ENCODE measurements at places on chromosomes 4 and X.
A peak's percentile ranks its signal among the peaks of the same experiment; 100 is the strongest.

DNA sequence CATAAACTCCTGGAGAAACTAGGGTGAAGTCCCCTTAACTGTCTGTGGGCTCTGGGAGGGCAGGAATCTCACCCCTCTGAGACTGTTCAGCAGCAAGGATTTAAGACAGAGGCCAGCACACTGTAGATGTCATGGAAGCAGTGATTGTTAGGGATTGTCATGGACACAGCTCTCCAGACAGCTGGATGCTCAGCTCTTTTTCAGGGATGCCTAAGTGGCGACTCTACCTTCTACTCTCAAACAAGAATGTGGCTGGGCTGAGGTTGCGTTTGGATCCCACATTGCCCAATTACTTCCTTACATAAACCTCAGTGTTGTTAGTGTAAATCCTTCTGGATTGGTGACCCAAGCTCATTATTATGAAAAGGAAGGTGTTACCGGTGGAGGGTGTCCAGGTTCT is 291.9 kb upstream of the VCX3A start:
- DNase-seq, result no peak
- no peaks in the 10 kb centered on the region for H3K36me3 ChIP-seq
- no peak overlapping the region for H3K4me3 ChIP-seq
- no peaks in the 10 kb centered on the region for H3K27me3 ChIP-seq
- H3K4me1 ChIP-seq, result no peaks in the 10 kb centered on the region

DNA sequence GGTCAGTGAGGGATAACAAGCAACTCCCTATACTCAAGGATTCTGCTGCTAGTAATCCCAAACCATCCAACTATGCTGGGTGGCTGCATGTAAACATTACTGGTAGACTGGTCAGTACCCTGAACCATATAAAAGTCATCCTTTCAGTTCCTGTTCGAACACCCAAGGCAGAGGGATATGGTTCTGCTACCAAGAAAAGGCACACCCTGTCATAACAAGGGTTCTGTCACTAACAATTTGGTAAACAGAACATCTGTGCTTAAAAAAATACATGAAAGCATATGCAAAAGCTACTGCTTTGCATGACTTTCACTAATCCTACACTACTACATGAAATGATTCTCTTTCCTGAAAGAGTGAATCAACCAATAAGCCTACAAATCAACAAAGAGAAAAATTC is 76.8 kb upstream of the MCF2 start:
- DNase-seq, result no peak
- H3K27me3 ChIP-seq, result peaks cover 4% of the 10 kb centered on the region
- H3K4me1 ChIP-seq, result no peaks in the 10 kb centered on the region
- no peak overlapping the region for H3K27ac ChIP-seq
- peaks cover 62% of the 10 kb centered on the region for H3K36me3 ChIP-seq

DNA sequence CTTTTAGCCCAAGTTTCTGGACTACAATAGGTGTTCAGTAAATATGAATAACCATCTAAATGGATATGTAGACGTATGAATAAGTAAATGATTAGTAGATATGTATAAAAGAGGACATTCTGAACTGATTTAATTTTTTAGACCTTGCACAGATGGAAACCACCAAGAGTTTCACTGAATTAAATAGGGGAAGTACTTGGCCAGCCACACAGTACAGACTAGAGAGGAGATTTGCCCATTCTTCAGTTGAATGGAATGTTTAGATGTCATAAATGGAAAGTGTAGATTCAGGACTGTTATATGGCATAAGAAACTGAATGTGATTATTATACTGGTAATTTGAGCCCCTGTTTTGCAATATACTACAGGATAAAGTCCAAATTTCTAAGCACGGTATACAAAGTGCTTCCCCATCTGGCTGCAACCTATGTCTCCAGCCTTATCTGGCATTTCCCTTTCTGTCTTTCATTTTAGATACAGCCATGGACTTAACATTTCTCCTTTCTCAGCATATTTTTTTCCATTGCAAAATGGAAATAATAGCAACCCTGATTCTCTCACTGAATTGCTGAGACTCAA is 137.8 kb upstream of the HS3ST1 start:
- H3K27me3 ChIP-seq, result no peaks in the 10 kb centered on the region
- peaks cover 9% of the 10 kb centered on the region for H3K4me1 ChIP-seq
- H3K27ac ChIP-seq, result no peak overlapping the region
- no peaks in the 10 kb centered on the region for H3K36me3 ChIP-seq

DNA sequence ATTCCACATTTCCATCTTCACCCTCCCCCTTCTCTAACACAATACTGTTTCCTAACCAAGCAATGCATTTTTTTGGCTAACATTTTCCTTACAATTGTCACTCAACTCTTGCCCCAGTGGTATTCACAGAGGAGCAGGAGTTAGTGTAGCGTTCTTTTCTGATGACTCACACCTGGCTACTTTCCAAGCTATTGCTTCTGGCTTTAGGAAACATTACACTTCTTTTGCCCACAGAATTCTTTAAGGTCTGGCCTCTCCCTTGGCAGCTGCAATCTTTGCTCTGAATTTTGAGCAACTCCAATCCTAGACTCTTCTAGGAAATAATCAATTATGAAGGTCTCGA is 27.5 kb upstream of the PDGFC start:
- no peaks in the 10 kb centered on the region for H3K27me3 ChIP-seq
- no peak overlapping the region for H3K27ac ChIP-seq
- no peak overlapping the region for H3K4me3 ChIP-seq
- DNase-seq, result no peak
- H3K4me1 ChIP-seq, result no peaks in the 10 kb centered on the region
- no peaks in the 10 kb centered on the region for H3K36me3 ChIP-seq

DNA sequence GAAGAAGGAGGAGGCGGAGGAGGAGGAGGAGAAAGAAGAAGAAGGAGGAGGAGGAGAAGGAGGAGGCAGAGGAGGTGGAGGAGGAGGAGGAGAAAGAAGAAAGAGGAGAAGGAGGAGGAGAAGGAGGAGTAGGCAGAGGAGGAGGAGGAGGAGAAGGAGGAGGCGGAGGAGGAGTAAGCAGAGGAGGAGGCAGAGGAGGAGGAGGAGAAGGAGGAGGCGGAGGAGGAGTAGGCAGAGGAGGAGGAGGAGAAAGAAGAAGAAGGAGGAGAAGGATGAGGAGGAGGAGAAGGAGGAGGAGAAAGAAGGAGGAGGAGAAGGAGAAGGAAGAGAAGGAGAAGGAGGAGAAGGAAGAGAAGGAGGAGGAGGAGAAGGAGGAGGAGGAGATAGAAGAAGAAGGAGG is 19.9 kb downstream of the MRFAP1 start:
- peaks cover 16% of the 10 kb centered on the region for H3K4me1 ChIP-seq
- H3K36me3 ChIP-seq, result no peaks in the 10 kb centered on the region

GRCh38 chrX:110944311-110944750 is 148.7 kb upstream of the CHRDL1 start:
- no peak overlapping the region for H3K4me3 ChIP-seq
- H3K4me1 ChIP-seq, result no peaks in the 10 kb centered on the region

GRCh38 chr4:128709268-128709667 is 100.2 kb upstream of the JADE1 start:
- no peaks in the 10 kb centered on the region for H3K36me3 ChIP-seq
- peak overlapping the region; percentile 77 for H3K27ac ChIP-seq
- no peak overlapping the region for H3K4me3 ChIP-seq
- peaks cover 13% of the 10 kb centered on the region for H3K4me1 ChIP-seq
- DNase-seq, result peak; percentile 36
- H3K27me3 ChIP-seq, result no peaks in the 10 kb centered on the region

DNA sequence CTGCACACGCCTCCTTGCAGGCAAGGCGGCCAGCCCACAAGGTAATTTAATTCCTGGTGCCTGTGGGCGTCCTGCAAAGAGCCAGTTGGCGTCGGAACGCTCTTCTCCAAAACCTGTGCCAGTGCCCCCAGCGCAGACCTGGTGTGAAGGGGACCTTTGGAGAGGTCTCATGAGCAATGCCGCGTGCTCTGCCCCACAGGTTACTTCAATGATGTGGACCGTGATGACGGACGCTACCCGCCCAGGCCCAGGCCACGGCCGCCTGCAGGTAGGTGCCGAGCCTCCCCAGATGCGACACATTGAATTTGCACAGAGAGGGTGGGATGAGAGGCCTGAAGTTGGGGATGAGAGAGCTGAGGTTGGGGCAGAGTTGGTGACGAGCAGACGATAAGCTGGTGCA is 34.4 kb upstream of the GYG2 start:
- H3K36me3 ChIP-seq, result no peaks in the 10 kb centered on the region
- no peaks in the 10 kb centered on the region for H3K4me1 ChIP-seq
- no peak overlapping the region for H3K27ac ChIP-seq

GRCh38 chr4:173424899-173425805 is 26.2 kb upstream of the SCRG1 start:
- no peak overlapping the region for H3K4me3 ChIP-seq
- no peak for DNase-seq
- no peaks in the 10 kb centered on the region for H3K36me3 ChIP-seq
- no peaks in the 10 kb centered on the region for H3K27me3 ChIP-seq
- H3K27ac ChIP-seq, result no peak overlapping the region

DNA sequence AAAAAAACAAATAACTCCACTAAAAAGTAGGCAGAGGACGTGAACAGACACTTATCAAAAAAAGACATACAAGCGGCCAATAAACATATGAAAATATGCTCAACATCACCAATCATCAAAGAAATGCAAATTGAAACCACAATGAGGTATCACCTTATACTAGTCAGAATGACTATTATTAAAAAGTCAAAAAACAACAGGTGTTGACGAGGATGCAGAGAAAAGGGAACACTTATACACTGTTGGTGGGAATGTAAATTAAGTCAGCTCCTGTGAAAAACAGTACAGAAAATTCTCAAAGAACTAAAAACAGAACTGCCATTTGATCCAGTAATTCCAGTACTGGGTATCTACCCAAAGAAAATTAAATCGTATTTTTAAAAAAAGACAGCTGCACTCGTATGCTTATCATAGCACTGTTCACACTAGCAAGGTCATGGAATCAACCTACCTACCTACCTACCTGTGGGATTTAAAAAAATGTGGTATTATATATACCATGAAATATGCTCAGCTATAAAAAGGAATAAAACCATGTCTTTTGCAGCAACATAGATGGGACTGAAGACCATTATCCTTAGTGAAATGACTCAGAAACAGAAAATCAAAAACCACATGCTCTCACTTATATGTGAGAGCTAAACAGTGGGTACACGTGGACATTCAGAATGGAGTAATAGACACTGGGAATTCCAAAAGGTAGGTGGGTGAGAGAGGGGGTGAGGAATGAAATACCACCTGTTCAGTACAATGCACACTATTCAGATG is 24.8 kb upstream of the PTPN13 start:
- H3K27me3 ChIP-seq, result no peaks in the 10 kb centered on the region
- DNase-seq, result no peak
- H3K4me3 ChIP-seq, result no peak overlapping the region
- peaks cover 2% of the 10 kb centered on the region for H3K4me1 ChIP-seq
- no peaks in the 10 kb centered on the region for H3K36me3 ChIP-seq

- no peaks in the 10 kb centered on the region for H3K27me3 ChIP-seq
- H3K4me1 ChIP-seq, result peaks cover 26% of the 10 kb centered on the region
- H3K36me3 ChIP-seq, result peaks cover 26% of the 10 kb centered on the region
- no peak for DNase-seq
- no peak overlapping the region for H3K4me3 ChIP-seq
Measured at GRCh38 chr4:82989575-82990429, 20.8 kb downstream of the LIN54 start.

- no peaks in the 10 kb centered on the region for H3K27me3 ChIP-seq
- peaks cover 3% of the 10 kb centered on the region for H3K4me1 ChIP-seq
- no peak for DNase-seq
- H3K36me3 ChIP-seq, result no peaks in the 10 kb centered on the region
- H3K4me3 ChIP-seq, result no peak overlapping the region
- H3K27ac ChIP-seq, result no peak overlapping the region
Measured at GRCh38 chr4:138259824-138260223, 17.7 kb upstream of the SLC7A11 start.

GRCh38 chrX:38847206-38847902 is 46.1 kb downstream of the MID1IP1 start:
- H3K27ac ChIP-seq, result no peak overlapping the region
- H3K4me1 ChIP-seq, result peaks cover 12% of the 10 kb centered on the region
- peaks cover 23% of the 10 kb centered on the region for H3K27me3 ChIP-seq
- H3K4me3 ChIP-seq, result no peak overlapping the region

DNA sequence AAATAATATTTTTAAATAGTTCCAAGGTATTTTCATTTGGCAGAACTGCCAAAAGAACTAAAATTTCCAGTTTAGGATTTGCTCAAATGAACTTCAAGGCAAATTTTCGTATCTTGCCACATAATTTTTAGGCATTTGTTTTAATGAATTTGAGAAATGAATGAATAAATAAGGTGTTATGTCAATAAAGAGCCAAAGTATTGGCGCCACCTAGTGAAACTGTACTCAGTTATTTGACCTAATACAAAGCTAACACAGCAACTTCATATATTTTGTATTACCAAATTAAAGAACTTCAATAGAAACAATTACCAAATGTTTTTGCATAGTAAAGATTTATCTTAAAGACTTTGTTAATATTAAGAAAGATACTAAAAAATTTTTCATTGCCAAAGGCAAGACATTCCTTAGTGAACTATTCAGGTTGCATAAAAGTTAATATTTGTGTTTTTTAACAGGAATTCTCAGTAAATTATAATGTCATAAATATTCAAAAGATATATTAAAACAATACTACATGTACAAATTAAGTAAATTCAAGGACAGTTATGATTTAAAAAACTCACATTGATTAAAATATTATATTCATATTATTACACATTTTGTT is 50.3 kb downstream of the STPG2 start:
- peaks cover 7% of the 10 kb centered on the region for H3K27me3 ChIP-seq
- no peak for DNase-seq
- H3K4me1 ChIP-seq, result no peaks in the 10 kb centered on the region

GRCh38 chrX:1807301-1807731 is 192.5 kb downstream of the ASMT start:
- H3K27ac ChIP-seq, result no peak overlapping the region
- H3K4me1 ChIP-seq, result no peaks in the 10 kb centered on the region
- no peak overlapping the region for H3K4me3 ChIP-seq
- no peaks in the 10 kb centered on the region for H3K36me3 ChIP-seq
- H3K27me3 ChIP-seq, result peaks cover 20% of the 10 kb centered on the region
- no peak for DNase-seq

- H3K4me1 ChIP-seq, result no peaks in the 10 kb centered on the region
- DNase-seq, result no peak
- H3K4me3 ChIP-seq, result no peak overlapping the region
Measured at GRCh38 chr4:22897520-22898108, 204.9 kb downstream of the GBA3 start.
